ENCODE measurements at places on chromosomes 6 and 20. TPM values are rescaled to one million over a fixed set of nuclear protein-coding genes. Genes with fewer than 3 reads are reported as not detected.

MYT1 gene
- not detected for total RNA-seq

DDX43 gene
- not detected for total RNA-seq

PRICKLE4 gene
- 0.39 TPM for total RNA-seq

DNA sequence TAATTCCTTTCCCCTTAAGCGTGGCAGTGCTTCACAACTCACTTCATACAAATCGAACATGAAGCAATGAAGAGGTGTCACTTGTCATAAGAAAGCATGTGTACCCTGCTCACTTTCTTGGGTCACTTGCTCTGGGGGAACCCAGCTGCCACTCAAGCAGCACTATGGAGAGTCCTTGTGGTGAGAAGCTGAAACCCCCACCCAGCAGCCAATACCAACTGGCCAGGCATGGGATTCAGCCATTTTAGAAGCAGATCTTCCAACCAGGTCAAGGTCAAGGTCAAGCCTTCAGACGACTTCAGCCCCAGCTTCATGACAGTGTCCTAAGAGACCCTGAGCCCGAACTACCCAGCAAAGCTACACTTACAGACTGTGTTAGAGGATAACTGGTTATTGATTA is 62.8 kb downstream of the PSMB1 start:
- DNase-seq, result no peak

CST11 gene
- total RNA-seq, result not detected

DNA sequence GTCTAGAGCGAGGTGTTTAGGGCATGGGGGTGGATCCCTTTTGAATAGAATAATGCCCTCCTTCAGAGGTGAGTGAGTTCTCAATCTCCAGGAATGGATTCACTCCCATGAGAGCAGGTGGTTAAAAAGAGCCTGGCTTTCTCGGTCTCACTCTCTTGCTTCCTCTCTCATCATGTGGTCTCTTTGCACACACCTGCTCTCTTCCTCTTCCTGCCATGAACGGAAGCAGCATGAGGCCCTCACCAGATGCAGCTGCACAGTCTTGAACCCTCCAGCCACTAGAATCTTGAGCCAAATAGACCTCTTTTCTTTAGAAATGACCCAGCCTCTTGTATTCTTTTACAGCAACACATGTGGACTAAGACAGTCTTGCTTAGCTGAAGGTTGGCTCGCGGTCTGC is 119.3 kb downstream of the BMP7 start:
- DNase-seq, result no peak

GRCh38 chr20:51393571-51393970 is 148.9 kb downstream of the NFATC2 start:
- DNase-seq, result no peak

GRCh38 chr6:144344646-144345045 is 59.5 kb downstream of the UTRN start:
- DNase-seq, result no peak

- no peak for DNase-seq
Measured at GRCh38 chr20:8880085-8880853, 188.6 kb upstream of the PLCB4 start.

GRCh38 chr6:16854986-16855385 is 93.7 kb upstream of the ATXN1 start:
- no peak for DNase-seq

FRMD1 gene
- total RNA-seq, result not detected

DNA sequence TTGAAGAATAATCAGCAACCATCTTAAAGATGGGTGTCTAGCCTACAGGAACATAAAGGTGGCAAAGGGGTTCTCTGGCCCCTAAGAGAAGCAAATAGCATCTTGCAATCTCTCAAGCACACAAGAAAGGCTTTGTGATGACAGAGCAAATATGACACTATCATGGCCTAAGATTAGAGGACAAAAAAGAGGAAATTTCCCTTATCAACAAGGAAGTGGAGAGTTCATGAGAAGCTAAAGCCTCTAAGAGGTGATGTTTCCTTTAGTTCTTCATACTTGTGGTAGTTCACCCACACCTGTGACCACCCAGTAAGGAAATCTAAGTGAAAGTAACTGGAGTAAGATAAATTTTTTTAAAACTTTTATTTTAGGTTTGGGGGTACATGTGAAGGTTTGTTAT is 88.4 kb downstream of the OLIG3 start:
- DNase-seq, result no peak

GRCh38 chr6:121879149-121879548 is 443.7 kb downstream of the GJA1 start:
- no peak for DNase-seq

- DNase-seq, result peak; percentile 99
Measured at GRCh38 chr6:34243901-34244884, 4.6 kb downstream of the SMIM29 start.

DNA sequence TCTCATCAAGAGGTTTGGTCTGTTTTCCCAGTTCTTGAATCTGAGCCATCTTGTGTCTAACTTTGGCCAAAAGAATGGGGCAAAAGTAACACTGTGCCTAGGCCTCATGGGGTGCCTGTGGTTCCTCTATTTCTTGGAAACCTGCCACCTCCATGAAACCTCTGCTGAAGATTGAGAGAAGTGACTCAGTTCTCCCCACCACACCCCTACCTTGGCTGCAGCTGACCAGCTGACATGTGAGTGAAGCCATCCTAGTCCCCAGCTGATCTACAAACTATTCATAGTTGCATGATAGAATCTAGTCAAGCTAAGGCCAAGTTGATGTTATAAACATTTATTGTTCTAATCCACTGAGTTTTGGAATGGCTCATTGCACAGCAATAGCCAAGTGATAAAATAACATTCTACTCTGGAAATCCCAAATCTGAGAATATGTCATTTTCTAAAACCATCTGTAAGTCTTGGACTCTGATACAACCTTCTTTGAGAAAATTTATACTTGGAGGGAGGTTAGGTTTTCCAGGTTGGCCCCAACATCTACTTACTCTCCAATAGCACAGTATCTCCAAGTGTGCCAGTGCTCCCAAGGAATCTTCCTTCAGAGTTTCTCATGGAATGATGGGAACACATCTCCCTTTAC is 107.0 kb upstream of the SMLR1 start:
- peak; percentile 14 for DNase-seq

- no peak for DNase-seq
Measured at GRCh38 chr6:148395583-148396101, 53.0 kb downstream of the SASH1 start.

DNA sequence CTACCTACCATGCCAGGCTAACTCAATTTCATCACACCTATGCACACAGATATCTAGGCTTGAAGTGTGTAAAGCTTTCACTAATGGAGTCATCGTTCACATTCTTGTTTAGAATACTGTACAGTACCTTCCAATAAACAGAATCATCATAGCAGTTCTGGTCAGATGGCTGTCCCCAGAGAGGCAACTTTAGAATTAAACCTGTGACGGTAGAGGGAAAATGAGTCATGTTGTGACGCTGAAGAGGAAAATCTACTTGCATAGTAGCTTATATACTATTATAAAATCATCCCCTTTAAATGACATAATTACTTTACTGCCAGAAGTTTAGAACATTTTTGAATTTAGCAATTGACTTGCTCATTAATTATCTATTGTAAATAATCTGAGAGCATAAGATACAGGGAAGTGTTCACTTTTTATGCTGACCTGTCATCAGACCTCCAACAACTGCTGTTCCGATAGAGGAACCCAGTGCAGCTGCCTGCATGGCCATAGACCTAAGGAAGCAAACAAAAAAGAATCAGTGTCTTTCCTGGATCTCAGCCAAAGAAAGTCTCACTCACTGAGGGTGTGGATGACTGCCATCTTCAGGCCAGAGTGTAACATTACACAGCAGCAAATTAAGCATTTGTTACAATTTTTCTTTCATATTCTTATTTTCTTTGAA is 29.8 kb downstream of the RHAG start:
- peak; percentile 64 for DNase-seq

RNF39 gene
- 0.06 TPM for total RNA-seq

- DNase-seq, result peak; percentile 8
Measured at GRCh38 chr6:123668965-123669591, 32.3 kb upstream of the TRDN start.

DNA sequence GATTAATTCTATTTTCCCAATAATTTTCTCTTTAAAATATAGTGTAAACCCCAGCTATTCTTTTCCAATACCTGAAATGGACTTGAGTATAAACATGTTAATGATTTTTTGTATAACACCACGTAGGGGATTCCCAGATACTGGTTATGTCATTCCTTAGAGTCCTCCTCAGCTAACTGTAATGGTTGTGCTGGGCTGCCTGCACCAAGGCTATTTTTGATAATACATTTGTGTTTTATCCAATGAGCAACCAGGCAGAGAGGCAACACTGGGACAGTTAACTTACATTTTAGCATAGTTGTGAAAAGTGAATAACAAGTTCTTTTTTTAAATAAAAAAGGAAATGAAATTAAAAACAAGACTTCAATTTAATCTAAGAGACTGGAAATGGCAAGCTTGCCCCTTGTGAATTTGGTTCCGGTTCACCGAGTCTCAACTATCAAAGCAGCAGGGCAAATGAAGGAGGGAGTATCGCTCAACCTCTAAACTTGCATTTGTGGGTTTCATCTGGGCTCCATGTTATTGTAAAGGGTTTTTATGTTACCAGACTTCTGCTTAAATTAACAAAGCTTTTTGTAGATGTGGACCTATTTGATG is 18.8 kb upstream of the BACH2 start:
- no peak for DNase-seq

DNA sequence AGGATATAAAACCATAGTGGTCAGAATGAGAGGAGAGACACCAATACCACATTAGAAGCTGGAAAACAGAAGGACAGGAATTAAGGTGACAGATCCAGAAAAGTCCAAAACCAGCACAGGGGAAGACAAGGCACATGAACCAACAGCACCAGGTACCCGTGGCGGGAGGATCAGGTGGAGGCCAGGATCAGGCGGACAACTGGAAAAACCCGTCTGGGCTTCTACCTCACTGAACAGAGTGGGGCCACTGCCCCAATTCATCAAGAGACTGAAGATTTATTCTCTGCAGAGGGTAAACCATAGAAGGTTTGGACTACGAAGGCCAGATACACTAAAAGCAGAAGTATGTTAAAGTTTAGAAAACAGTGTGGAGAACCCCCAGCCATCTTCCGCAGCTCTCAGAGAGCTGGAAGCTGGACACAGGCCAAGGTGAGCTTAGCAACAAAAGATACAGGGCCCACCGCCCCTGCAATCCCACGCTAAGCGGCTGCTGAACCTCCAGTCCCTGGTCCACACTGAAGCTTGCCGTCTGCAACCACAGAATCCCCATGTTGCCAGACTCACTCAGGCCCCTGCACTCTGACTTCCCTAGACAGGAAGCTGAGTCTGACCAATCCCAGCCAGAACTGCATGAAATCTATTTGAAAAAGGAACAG is 29.9 kb downstream of the ABHD12 start:
- peak; percentile 17 for DNase-seq

DNA sequence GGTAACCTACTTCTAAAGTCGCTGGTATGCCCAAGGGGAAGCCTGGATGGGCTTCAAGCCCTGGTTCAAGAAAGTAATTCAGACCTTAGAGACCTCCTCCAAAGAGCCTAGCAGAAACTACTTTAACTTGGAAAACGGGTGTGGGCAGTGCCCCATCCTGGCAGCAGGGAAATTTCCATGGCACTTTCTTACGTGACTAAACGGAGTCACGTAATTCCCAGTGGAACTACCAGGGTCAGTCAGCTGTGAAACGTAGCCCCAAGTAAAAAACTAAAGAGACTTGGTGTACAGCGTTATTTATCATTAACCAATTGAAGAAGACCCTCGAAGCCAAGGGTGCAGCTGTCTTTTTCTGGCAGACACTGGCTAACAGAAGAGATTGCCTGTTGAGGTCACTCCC is 114.0 kb downstream of the RCAN2 start:
- no peak for DNase-seq

DNA sequence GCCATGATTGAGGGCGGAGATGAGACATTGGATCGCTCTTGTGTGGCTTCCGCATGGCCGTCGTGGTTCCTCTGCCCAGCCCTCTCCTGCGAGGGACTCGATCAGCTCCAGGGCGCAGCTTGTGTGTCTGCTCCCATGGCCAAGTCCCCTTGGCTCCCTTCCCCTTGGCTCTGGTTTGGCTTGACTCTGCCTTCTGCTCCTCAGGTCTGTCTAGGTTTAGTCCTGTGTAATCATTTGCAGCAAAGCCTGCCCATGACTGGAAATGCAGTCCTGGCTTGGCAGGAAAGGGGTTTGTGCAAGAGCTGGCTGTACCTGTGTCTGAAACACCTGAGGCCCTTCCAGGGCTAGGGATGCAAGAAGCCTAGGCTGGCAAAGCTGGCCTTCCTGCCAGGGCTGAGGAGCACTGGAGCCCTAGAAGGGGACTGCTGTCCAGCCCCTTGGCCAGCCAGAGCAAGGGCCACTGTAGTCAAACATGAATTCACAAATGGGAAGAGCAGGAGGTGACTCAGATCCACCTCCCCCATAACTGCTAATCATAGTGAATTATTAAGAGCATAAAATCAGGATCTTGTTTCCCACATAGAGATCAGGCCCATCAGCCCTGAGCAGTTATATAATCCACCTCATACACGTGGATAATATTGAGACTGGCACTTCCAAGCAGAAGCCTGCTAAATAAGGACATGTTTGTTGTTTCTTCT is 196.8 kb downstream of the FARS2 start:
- DNase-seq, result peak; percentile 11

PRKN gene
- total RNA-seq, result not detected

DNA sequence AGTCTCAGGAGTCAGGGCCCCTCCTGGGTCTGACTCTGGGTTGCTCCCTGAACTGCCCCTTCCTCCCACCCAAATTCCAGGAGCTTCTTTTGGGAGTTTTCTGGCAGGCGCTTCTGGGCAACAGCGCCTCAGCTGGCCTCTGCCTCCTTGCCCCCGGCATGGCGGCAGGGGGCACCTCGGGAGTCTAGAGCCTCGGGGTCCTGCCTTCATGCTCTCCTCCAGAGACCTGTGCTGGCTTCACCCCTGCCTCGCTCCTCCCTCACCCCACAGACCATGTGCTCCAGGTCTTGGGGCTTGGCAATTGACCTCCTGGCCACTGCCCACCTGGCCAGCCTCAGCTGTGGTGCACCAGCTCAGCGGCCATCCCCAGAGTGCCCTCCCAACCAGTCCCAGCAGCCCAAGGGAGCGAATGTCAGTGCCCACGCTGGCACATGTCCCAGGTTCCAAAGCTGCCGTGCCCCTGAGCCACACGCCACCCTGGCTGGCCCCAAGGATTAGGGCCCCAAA is 43.4 kb downstream of the SRC start:
- DNase-seq, result no peak

DNA sequence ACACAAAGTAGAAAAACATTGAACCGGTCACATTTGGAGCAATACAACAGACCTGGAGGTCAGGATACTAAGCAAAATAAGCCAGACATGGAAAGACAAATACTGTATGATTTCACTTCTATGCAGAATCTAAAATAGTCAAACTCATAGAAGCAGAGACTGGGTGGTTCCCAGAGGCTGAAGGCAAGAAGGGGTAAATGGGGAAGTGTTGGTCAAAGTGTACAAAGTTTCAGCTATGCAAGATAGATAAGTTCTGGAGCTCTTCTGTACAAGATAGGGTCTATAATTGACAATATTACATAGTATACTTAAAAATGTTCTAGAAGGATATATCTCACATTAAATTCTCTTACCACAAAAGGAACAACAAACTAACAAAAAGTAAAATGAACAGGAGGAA is 70.3 kb downstream of the TMEM244 start:
- no peak for DNase-seq

Measured in HT1080 (cell line).